Prostate gland (tissue), 2 donors: ENCODE measurements at places on chromosomes 3 and 15. TPM values are rescaled to one million over a fixed set of nuclear protein-coding genes. Genes with fewer than 3 reads are reported as not detected.
A peak's percentile ranks its signal among the peaks of the same experiment; 100 is the strongest.

DNA sequence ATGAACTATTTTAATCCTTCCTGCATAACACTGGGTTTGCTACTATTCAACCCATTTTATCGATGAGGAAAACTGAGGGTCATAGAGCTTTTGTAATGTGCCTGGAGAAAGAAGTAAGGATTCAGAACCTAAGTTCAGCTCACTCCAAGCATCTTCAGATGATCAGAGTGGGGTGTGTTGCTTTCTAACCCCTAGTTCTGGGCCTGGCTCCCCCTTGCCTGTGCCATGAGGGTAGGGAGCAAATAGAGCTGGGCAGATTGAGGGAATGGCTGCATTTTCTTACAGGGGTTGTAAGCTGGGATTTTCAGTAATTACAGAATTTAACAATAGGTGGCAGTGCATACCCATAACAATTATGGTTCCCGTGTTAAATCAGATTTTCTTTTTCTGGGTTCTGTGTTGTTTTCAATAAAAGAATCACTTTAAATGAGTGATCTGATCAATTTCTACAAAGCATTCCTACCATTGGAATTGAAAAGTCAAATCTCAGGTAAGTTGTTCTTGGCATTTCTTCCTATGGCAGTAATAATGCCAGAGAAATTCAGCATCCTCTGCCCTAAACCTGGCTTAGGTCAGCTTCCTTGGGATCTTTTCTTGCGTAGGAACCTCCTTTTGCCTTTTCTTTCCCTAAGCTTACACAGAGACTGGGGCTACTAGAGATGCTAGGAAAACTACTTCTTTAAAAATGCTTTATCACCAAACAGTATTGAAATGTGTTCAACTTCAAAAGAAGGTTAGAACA is 103.8 kb upstream of the IL12A start:
- no peak for DNase-seq

DNA sequence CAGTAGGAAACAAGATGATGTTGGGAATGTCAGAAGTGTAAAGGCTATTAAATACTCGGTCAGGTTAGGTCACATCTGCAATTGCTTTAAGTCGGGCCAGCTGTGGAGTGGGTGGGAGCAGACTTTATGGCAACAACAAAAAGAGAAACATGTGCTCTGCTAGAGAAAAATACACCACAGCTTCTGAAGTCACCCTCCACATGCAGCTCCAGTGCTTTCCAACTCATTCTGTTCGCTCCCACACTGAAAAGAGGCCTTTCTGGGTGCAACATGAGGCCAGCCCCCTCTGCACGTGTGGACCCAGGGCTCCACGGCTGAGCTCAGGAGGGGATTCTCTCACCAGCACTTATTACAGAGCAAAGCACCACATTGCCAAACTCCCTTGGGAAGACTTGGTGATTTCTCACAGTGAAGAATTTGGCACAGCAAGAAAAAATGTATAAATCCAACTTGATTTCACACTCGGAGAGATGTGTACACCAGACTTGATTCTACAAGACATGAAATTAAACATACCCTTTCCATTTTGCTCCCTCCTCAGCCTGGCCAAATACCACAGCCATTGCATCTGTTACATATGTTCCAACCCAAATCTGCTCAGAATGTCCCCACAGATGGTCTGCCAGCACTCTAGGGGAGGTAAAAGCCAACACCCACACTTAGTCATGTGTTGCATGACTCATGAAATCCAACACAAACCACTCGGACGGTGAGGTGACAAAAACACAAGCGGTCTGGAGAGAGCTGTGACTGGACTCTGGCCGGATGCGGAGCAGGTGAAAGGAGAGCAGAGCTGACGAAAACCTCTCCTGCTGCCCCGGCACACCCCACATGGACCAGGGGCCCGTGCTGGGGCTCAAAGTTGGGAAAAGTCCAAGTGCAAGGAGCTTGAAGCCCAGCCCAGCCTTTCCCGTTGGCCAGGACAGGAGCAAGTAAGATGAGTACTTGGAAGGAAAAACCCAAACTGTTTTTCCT is 74.6 kb downstream of the ITGB5 start:
- DNase-seq = no peak

Gene AKAP13
- total RNA-seq = 195 TPM

DNA sequence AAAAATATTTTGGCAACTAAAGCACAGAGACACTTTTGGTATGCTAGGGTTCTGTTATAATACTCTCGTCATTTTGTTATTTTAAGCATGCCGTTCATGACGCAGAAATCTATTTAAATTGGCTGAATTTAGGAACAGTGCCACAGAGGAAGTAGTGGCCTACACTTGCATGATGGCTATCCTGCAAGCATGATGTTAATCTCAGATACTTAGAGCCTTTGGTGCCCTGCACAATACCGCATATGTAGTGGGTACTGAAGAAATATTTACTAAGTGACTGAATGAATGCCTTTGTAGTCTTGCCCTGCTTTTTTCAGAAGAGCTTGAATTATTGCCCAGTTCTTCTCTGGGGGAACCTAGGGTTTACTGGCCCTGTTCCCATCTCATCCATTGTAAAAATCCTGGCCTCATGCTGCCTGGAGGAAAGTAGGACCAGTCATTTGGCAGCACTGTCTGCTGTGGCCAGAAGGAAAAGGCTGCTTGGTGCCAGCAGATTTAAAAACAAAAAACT is 79.0 kb downstream of the SERPINI1 start:
- DNase-seq = peak; percentile 76

DNA sequence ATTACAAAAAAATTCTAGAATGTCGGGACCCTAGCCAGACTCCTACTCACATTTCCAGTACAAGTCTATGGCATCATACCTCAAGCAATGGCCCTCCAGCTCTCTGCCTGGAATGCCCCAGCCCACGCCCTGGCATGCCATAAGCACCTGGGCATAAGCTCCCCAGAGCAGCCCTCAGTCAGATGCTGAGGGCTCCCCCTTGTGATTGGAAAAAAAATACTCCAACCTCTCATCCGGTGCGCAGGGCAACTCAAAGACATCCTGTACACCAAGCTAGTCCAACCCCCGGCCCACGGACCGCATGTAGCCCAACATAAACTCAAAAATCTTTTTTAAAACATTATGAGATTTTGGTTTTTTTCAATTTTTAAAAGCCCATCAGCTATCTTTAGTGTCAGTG is 115.4 kb downstream of the NEK10 start:
- DNase-seq = peak; percentile 5

DNA sequence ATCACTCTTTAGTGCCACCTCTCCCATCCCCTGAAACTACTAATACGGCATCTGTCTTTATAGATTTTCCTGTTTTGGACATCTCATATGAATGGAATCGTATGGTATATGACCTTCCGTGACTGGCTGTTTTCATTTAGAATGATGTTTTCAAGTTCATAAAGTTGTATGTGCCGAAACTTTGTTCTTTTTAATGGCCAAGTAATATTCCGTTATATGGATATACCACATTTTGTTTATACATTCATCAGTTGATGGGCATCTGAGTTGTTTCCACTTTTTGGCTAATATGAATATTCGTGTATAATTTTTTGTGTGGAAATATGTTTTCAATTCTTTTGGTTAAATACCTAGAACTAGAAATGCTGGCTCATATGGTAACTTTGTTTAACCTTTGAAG is 49.5 kb downstream of the PIAS1 start:
- no peak for DNase-seq

DNA sequence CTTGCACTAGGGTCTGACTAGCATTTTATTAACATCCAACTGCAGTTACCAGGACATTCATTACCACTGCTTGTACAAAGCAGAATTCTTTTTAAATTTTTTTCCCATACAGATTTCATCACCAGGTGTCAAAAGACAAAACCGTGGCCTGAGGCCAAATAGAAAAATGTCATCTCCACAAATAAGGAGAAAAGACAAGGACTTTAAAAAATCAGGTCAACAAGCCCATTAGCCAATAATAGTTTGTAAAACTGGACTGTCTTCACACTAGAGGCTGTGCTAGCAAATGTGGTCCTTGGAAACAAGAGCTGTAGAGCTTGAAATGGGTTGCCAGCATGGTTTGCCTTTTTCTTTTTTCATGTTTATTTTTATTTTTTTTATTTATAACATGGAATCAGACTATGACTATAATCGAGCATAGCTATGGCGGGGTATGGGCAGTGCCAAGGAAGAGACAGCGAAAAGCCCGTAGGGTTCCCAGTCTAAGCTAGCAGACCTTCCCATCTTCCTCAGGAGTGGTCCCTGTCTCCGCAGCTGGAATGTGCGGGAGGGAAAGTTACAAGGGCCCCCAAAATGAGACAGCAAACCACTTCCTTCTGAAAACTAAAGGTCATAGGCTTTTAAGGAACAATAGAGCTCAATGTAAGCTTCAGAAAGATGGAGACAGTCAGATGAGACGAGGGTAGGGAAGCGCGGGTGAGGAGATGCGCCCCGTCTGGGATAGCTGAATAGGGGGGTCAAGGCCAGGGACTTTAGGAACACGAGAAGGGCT is 1.5 kb downstream of the PTPN9 start:
- peak; percentile 7 for DNase-seq

Gene P2RY14
- 0.28 TPM for total RNA-seq

Gene CDHR4
- total RNA-seq = not detected
